Stimulated activated CD4-positive, alpha-beta T cell treated with anti-CD3 and anti-CD28 coated beads, Interleukin-2, amount 100 ng/mL, for 24 hours (primary cell): ENCODE measurements at places on chromosomes 12 and 14.

DNA sequence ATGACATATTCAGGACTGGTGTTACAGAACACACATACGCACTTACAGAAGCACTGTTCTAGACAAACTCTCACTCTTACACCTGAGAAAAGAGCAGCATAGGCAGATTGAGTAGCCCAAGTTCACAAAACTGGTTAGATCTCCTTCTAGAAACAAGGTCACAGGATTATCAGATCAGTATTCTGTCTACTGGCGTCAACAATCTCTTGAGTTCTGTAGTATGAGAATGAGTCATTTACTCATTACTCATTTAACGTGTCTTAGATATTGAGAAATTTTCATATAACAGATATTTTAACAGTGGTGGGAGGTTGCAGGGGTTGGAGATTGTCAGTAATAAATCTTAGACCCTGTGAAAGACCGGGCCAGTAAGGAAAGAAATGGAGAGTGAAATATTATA is 2.8 kb upstream of the TSPAN8 start:
- no peak for DNase-seq

DNA sequence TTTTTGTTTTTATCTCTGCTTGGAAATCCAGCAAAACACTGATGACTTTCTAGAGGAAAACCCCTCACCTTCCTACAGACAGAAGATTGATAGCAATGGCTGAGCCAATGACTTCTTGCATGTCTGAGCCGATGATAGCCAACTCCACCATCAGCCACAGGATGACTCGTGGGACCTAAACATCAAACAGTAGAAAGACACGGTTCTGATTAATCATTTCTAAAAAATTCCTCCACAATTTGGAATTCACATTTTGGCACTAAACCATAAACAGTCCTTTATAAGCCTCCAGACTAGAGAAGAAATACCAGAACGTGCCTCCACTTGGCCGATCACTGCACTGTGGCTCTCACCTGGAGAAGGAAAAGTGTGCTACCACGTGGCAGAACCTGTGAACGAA is 25.9 kb downstream of the SLC11A2 start:
- no peak for DNase-seq

DNA sequence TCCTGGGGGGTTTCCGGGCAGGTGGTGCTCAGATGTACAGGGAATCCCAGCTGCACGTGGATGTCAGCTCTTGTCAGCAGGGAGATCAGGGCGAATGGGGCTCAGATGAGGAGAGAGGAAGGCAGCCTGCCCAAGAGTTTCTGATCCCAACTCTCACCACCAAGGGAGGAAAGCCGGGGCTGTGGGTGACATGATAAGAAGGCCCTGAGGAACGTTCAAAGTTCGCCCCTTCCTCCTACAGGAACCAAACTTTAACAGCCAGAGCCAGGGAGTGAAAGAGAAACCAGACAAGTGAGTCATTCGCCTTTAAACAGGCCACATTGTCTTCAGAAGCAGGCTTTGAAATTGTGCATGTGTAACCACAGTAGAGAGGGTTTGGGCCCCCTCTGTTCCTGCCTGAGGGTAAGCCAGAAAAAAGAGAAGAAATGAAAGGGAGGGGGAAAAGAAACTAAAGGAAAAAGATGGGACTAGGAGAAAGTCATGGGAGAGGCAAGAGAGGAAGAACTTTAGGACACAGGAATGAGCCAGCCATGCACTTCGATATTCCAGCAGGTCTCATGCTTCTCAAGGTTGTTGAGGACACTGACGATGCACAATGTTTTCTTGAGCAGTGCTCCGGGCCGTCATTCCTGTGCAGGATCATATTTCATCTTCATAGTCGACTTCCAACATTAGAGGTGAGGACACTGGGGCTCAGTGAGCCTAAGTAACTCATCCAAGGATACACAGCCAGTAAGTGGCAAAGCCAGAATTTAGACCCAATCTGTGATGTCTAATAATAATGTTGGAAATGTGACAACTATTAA is 691.4 kb upstream of the TBX3 start:
- no peak for DNase-seq

DNA sequence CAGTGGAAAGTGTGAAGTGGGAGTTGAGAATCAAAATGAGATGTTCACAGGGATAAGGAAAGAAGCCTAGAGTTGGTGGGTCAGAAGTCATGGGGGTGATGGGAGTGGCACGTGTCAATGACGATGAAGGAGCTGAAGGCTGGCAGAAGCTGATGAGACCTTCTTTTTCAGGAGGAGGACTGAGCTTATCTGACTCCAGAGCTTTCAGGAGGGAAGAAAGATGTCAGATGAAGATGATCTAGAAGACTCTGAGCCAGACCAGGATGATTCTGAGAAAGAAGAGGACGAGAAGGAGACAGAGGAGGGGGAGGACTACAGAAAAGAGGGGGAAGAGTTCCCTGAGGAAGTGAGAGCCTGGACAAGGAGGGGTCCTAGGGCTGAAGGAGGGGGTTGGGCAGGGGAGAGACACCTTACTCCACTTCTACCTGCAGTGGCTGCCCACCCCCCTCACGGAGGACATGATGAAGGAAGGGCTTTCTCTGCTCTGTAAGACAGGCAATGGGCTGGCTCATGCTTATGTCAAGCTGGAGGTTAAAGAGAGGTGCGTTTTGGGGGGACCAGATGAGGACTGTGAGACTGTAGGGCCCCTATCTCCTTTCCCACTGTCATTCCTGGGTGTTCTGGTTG is 905 bp downstream of the LRRC23 start:
- no peak for DNase-seq

DNA sequence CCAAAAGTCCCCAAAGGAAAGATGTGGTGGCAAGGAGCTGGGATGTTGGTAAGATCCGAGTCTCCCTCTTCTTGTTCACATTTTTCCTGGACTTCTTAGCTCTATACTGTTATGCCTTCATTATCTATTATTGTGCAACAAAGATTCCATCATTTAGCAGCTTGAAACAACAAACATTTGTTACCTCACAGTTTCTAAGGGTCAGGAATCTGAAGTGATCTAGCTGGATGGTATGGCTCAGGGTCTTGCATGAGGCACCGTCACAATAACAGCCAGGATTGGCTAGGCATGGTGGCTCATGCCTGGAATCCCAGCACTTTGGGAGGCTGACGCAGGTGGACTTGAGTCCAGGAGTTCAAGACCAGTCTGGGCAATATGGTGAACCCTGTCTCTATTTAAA is 51.1 kb upstream of the KRAS start:
- DNase-seq, result no peak

DNA sequence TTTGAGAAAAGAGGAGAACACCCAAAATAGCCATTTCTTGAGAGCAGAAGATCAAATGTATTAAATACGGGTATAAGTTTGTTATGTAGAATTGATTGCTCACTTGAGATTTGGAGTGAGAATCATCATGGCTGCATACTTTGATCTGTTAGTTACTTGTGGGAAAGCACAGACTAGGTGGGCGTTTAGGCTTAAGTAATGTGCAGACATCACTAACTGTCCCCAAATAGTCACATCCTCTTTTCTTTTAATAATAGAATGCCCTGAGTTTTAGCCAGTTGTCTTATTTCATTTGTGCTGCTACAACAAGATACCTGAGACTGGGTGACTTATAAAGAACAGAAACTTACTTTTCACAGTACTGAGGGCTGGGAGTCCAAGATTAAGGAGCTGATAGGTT is 14.3 kb upstream of the GTF2A1 start:
- DNase-seq, result no peak

- DNase-seq, result peak; percentile 59
Measured at GRCh38 chr14:35403114-35403602, 1.4 kb downstream of the NFKBIA start.

DNA sequence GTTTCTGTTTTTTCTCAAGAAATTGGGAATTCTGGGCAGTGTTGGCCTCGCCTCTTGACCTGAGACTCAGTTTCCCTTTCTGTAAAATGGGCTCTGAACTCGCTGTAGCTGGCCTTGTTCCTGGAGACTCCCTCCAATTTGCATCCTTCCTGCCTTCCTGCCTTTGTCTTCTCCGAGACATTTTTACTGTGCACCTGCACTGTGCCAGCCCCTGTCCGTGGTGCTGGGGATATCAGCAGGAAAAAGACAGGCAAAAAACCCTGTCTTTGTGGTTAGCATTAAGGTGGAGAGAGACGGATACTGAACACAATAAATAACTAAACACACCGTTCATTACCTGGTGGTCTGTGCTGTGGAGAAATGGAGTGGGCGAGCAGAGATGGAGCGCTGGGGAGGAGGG is 129.8 kb downstream of the AACS start:
- no peak for DNase-seq

DNA sequence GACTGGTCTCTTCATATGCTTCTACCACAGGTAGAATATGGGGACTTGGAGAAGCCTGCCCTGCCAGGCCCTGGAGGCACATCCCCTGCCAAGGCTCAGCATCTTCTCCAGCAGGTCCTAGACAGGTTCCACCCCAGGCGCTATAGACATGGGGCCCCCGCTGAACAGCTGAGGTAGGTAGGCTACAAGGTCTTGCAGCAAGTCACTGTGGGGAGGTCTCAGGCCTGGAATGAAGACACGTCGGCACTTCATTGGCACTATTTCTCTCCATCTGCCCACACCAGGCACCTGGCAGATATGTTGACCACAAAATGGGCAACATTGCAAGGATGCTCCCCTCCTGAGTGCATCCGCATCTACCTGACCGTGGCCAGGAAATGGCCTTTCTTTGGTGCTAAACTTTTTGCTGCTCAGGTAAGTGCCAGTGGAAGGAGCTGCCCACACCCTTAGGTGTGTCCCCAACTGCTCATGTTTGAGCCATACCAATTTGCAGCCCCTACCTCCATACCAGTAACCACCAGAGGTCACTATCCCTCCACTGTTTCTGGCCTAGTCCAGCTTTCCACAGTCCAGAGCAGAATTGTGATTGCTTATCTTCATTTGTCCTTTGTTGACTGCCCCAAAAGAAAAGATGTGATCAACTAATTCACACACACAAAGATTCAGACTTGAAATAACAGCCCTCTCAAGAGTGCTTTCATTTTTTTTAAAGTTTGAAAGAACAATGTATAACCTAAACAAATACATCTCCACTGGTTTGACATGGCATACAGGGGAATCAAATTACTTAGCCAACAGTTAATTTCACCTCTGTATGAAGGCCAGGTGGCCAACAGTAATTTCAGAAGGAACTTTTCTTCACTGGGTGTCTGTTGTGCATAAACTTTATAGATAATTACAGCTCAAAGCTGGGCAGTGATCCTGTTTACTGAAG is 16.1 kb downstream of the PIGH start:
- peak; percentile 16 for DNase-seq

DNA sequence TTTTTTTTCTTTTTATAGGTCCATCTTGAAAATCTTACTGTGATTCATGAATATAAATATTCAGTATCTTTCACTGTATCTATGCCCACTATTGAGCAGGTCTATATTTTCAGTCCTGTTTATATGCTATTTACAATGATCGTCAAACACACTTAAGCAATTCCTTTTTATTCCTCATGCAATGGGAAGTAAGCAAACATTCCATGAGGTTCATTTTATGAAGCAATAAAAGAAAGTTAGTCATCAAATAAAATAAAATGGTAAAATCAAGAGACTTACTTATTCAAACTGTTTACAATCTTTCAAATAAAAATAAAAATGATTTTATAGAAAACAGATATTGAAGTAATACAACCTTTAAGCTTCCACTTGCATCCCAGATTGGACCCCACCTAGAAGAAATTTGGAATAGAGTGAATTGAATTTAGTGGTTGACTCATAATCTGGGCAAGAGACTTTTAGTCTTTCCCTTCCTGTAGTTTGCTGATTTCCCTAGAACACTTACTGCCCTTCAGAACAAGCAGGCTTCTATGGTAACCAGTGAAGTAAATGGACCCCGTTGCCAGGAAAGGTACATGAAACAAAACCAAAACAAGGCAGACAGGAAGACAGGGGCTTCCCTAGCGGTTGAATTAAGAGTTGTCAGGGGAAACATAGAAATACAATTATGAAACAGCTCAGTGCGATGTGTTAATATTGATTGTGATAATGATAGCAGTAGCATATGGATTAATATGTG is 241.0 kb upstream of the ATP2B1 start:
- peak; percentile 48 for DNase-seq

DNA sequence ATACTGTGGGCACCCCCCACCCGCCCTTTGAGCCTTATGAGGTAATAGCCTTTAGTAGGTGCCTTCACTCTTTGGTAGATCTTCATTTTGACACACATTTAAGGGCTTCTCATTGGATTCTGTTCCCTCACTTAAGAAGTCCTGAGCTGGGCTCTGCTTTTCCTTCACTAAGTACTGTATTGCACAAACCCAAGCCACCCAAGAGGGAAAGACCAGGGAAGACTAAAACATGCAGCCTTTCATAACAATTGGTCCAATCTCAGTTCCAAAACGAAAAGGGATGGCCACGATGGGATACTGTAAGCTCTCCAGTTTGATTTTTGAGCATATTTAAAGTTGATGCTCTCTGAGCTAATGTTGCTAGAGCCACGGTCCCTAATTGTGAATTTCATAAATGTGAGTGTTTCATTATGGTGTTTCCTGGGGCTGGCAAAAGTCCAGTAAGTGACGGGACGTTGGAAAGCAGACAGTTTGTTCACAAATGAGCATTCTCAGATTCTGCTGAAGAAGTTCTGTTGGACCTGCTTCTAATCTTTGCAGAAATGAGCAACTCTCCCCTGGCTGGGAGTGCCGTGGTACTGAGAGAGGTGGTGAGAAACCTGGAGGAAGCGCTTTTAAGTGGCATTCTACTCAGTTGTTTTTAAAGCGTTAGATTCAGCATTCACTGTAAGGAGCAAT is 9.4 kb downstream of the SSPN start:
- DNase-seq, result no peak

- DNase-seq, result no peak
Measured at GRCh38 chr12:22064968-22065367, 18.9 kb downstream of the CMAS start.

- peak; percentile 87 for DNase-seq
Measured at GRCh38 chr14:106691601-106692291, 1165.4 kb downstream of the TMEM121 start.

DNA sequence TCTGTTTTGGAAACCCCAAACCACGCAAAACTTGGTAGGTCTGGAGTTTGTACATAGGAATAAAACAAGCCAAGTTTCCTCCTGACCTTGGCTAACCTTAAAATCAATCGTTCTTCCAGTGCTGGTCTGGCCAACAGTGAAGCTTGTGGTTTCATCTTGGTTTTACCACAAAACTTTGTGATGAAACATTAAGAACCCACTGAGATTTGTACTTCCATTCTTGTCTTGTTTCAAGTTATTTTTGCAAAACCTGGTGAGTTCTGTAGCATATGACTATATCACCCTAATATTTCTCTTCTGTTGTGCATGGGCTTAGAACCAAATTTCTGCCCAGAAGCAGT is 26.4 kb downstream of the SIX1 start:
- no peak for DNase-seq

GRCh38 chr12:9109213-9109522 is 6.6 kb downstream of the A2M start:
- DNase-seq, result no peak

DNA sequence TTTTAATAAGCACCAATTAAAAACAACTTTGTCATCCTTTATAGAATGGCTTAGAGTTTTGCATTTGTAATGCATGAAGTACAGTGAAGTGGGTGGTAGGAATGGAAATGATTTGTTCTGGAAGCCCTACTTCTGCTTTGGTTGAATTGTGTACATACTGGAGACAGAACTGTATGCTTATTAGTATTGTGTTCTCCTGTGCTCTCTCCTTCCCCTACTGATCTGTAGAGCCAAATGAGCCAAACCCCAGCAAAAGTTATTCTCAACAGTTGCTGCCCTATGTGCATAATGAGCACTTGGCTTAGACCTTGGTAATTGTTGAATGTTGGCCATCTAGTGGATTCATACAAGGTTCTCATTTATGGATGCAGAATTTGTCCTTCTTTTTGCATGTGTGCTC is 916.1 kb downstream of the GALC start:
- no peak for DNase-seq
